ENCODE measurements at places on chromosomes 5 and 9.

GRCh38 chr5:40733434-40733833 lies 22.3 kb downstream of the TTC33 start:
- no peak for DNase-seq
- H3K27me3 ChIP-seq: no peaks in the 10 kb centered on the region
- H3K36me3 ChIP-seq: peaks cover 47% of the 10 kb centered on the region
- H3K27ac ChIP-seq: no peak overlapping the region

GRCh38 chr5:42057254-42057690 lies 132.2 kb downstream of the FBXO4 start:
- no peaks in the 10 kb centered on the region for H3K36me3 ChIP-seq
- H3K4me3 ChIP-seq: no peak overlapping the region
- peaks cover 9% of the 10 kb centered on the region for H3K27me3 ChIP-seq
- no peak overlapping the region for H3K27ac ChIP-seq

GRCh38 chr9:38286766-38287165 lies 105.7 kb upstream of the ALDH1B1 start:
- no peaks in the 10 kb centered on the region for H3K4me1 ChIP-seq
- no peak overlapping the region for H3K27ac ChIP-seq
- H3K27me3 ChIP-seq: no peaks in the 10 kb centered on the region
- no peaks in the 10 kb centered on the region for H3K36me3 ChIP-seq

DNA sequence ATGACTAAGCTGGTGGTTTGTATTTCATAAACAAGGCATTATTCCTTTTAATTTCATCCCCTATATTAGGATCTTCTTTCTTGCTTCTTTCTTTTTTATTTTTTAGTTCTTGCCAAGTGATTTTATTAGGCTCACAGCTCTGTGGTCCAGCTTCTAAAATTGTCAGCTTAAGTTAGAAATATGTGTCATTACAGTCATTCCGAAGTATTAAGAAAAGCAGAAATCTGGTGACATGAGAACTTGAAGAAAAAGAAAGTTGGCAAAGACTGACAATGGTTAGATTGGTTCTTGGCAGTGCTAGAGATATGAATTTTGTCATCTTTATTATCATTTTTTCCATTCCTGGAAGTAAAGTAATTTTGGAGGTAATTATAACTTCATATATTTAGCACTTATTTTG lies 166.5 kb upstream of the PRR16 start:
- H3K27me3 ChIP-seq: no peaks in the 10 kb centered on the region
- no peaks in the 10 kb centered on the region for H3K36me3 ChIP-seq
- no peak overlapping the region for H3K4me3 ChIP-seq
- no peak for DNase-seq
- no peak overlapping the region for H3K27ac ChIP-seq

- H3K27ac ChIP-seq: no peak overlapping the region
- H3K27me3 ChIP-seq: no peaks in the 10 kb centered on the region
- H3K4me1 ChIP-seq: no peaks in the 10 kb centered on the region
- no peaks in the 10 kb centered on the region for H3K36me3 ChIP-seq
- DNase-seq: no peak
- H3K4me3 ChIP-seq: no peak overlapping the region
Measured at GRCh38 chr9:137365552-137366444, 57.2 kb downstream of the EXD3 start.

- H3K4me1 ChIP-seq: peaks cover 24% of the 10 kb centered on the region
- no peaks in the 10 kb centered on the region for H3K36me3 ChIP-seq
- no peak overlapping the region for H3K4me3 ChIP-seq
- H3K27ac ChIP-seq: no peak overlapping the region
Measured at GRCh38 chr5:99023330-99023729, 94.5 kb upstream of the CHD1 start.

GRCh38 chr9:73116031-73116430 lies 35.6 kb upstream of the ANXA1 start:
- H3K4me3 ChIP-seq: no peak overlapping the region
- no peaks in the 10 kb centered on the region for H3K27me3 ChIP-seq
- peaks cover 32% of the 10 kb centered on the region for H3K4me1 ChIP-seq
- H3K36me3 ChIP-seq: no peaks in the 10 kb centered on the region

DNA sequence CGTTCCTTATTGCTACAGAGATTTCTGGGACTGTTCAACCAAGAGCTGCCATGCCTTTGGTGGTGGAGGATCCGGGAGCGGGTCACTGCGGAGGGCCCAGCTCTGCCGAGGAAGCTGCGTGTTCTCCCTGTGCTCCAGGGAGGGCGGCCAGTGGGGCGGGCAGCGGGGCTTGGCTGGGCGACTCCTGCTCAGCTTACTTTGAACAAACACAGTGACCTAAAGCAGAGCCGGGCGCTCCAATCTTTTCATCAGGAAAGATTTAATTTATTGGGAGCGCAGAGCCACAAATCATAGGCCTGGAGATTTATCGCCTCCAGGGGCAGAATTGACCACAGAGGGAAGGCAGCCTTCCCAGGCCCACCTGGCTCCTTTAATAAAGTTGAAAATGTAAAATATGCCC lies 27.7 kb downstream of the LHX3 start:
- no peak overlapping the region for H3K27ac ChIP-seq
- DNase-seq: no peak
- H3K36me3 ChIP-seq: no peaks in the 10 kb centered on the region
- H3K4me3 ChIP-seq: no peak overlapping the region
- H3K27me3 ChIP-seq: no peaks in the 10 kb centered on the region

GRCh38 chr5:153780876-153781705 lies 257.6 kb downstream of the FAM114A2 start:
- no peak overlapping the region for H3K27ac ChIP-seq
- DNase-seq: no peak
- no peaks in the 10 kb centered on the region for H3K36me3 ChIP-seq
- no peaks in the 10 kb centered on the region for H3K4me1 ChIP-seq
- no peaks in the 10 kb centered on the region for H3K27me3 ChIP-seq

- no peak overlapping the region for H3K27ac ChIP-seq
- no peaks in the 10 kb centered on the region for H3K4me1 ChIP-seq
- H3K36me3 ChIP-seq: no peaks in the 10 kb centered on the region
- peaks cover 5% of the 10 kb centered on the region for H3K27me3 ChIP-seq
- DNase-seq: no peak
- no peak overlapping the region for H3K4me3 ChIP-seq
Measured at GRCh38 chr9:126036881-126037291, 289.7 kb downstream of the PBX3 start.

DNA sequence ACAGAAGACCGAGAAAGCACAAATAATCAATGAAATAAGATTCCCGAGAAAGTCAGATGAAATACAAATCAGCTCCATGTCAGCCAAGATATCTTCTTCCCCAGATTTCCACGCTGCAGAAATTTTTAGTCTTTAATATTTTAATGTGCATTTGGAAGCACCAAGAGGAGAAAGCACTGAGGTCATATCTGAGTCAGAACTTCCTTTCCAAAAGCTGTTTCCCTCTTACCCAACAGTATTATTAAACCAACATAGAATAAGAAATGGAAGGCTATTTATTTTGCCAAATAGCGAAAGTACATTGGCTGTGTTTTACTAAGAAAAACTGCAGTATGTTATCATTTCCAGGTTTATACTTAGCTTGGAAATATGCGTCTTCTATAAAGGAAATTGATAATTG lies 772.1 kb upstream of the CDH9 start:
- no peaks in the 10 kb centered on the region for H3K4me1 ChIP-seq
- H3K4me3 ChIP-seq: no peak overlapping the region
- no peaks in the 10 kb centered on the region for H3K36me3 ChIP-seq
- no peak overlapping the region for H3K27ac ChIP-seq

DNA sequence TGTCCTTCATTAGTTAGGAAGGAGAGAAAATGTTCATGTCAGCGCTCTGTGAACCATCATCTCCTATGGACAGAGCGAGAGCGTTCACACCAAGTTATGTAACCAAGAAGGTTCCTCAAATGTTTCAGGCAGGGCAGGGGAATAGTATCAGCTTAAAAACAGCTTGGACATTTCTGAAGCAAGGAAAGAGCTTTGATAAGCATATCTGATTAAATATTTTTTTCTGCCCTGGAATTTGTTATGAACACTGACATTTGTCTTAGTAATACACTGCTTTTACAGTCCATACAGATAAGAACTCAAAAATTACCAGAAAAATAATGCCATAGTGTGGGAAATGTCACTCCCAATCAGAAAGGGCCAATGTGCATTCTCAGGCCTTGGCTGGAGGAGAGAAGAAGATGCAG lies 66.3 kb upstream of the LIFR start:
- no peak overlapping the region for H3K27ac ChIP-seq
- H3K27me3 ChIP-seq: no peaks in the 10 kb centered on the region
- DNase-seq: no peak
- no peaks in the 10 kb centered on the region for H3K4me1 ChIP-seq
- no peak overlapping the region for H3K4me3 ChIP-seq

DNA sequence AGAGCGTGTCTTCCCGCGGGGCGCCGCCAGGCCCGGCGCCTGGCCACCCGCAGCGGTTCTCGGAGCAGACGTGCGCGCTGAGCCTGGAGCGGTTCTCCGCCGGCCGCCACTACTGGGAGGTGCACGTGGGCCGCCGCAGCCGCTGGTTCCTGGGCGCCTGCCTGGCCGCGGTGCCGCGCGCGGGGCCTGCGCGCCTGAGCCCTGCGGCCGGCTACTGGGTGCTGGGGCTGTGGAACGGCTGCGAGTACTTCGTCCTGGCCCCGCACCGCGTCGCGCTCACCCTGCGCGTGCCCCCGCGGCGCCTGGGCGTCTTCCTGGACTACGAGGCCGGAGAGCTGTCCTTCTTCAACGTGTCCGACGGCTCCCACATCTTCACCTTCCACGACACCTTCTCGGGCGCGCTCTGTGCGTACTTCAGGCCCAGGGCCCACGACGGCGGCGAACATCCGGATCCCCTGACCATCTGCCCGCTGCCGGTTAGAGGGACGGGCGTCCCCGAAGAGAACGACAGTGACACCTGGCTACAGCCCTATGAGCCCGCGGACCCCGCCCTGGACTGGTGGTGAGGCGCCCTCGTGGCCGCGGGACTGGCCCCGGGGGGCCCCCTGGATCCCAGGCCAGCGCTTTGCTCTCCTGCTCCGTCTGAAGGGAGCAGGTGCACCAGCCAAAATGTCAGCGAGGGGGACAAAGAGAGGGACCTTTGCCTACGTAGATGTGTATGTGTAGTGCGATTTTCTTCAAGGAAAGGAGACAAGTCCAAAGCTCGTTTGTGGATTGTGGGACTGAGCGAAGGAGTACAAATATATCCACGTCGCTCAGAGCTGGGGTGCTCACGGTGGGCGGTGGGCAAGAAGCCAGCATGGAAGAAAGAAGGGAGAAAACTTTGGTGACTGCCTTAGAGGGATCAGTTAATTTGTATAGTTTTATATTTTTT lies 19.5 kb downstream of the BTNL9 start:
- H3K4me3 ChIP-seq: no peak overlapping the region
- peaks cover 81% of the 10 kb centered on the region for H3K27me3 ChIP-seq
- no peaks in the 10 kb centered on the region for H3K36me3 ChIP-seq
- DNase-seq: no peak

DNA sequence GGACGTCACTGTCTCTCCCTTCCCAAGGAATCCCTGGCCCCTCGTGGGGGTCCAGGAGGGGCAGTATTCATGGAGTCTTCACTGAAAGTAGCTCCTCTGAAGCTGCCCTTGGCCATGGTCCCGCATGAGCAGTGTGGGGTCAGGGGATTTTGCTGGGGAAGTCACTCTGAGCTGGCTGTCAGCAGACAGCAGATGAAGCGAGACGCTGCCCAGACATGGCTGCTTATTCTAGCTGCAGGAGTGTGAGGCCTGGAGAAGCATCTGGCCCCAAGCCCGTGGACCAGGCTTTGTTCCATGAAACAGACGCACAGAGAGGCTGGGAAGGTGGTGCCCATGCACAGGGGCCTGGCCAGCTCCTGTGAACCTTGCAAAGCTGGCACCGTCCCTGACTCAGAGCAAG lies 21.5 kb upstream of the ASS1 start:
- no peaks in the 10 kb centered on the region for H3K4me1 ChIP-seq
- no peaks in the 10 kb centered on the region for H3K27me3 ChIP-seq
- no peaks in the 10 kb centered on the region for H3K36me3 ChIP-seq
- H3K27ac ChIP-seq: no peak overlapping the region

DNA sequence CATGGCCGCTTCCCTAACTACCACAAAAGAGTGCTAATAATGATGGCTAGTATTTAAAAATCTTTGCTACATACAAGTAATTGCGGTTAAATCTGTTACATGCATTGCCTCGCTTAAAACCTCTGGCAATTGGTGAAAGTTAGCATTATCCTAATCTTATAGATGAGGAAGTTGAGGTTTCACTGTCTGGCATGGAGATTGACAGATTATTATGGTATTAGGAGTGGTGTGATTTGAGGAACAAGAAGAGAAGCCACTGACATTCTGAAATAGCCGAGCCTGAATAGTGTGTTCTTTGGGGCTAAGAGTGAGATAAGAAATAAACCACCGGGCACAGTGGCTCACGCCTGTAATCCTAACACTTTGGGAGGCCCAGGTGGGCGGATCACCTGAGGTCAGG lies 45.3 kb upstream of the DPYSL3 start:
- H3K36me3 ChIP-seq: no peaks in the 10 kb centered on the region
- no peak overlapping the region for H3K27ac ChIP-seq
- no peaks in the 10 kb centered on the region for H3K4me1 ChIP-seq
- DNase-seq: no peak
- H3K4me3 ChIP-seq: no peak overlapping the region

DNA sequence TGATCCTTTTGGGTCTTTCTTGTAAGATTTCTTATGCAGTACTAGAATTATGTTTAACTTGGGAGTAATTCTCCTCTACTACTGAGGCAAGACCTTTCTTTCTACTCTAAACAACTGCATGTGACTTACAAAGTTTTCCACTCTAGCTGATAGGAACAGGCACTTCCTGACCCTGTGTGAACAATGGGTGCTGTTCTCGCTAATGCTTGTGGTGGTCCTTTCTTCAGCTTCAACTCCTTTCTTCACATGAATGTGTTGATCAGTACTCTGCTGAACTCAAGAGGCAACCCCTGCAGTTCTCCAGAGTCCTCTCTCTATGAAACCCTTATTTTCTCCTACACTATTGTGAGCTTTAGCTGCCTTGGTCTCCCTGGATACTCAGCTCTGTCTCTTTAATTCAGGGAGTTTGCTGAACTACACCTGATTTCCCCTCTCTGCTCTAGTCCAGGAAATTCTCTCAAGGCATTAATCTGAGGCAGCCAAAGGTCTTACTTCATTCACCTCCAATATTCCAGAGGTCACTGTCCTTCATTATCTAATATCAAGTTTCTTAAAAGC lies 484.6 kb upstream of the PIK3R1 start:
- no peak overlapping the region for H3K4me3 ChIP-seq
- no peak overlapping the region for H3K27ac ChIP-seq
- H3K27me3 ChIP-seq: no peaks in the 10 kb centered on the region
- H3K36me3 ChIP-seq: no peaks in the 10 kb centered on the region
- no peak for DNase-seq
- no peaks in the 10 kb centered on the region for H3K4me1 ChIP-seq

- H3K4me3 ChIP-seq: peak overlapping the region; percentile 62
- H3K27me3 ChIP-seq: no peaks in the 10 kb centered on the region
- DNase-seq: peak; percentile 24
- no peak overlapping the region for H3K27ac ChIP-seq
- no peaks in the 10 kb centered on the region for H3K36me3 ChIP-seq
Measured at GRCh38 chr9:120710110-120710981, 3.9 kb downstream of the MEGF9 start.

Data from activated T-helper 2 cell treated with anti-CD3 and anti-CD28 coated beads, Interferon-gamma antibody, Interleukin-2, Interleukin-4, amounts not matched to agents 10 μg/mL and 5 μg/mL and 100 μg/mL, durations not matched to agents 14 hours and 24 hours and 36 hours (primary cell).